ENCODE measurements at places on chromosomes 7 and 10.

GRCh38 chr10:86665218-86665607, 3.1 kb upstream of the LDB3 start:
- DNase-seq = no peak

DNA sequence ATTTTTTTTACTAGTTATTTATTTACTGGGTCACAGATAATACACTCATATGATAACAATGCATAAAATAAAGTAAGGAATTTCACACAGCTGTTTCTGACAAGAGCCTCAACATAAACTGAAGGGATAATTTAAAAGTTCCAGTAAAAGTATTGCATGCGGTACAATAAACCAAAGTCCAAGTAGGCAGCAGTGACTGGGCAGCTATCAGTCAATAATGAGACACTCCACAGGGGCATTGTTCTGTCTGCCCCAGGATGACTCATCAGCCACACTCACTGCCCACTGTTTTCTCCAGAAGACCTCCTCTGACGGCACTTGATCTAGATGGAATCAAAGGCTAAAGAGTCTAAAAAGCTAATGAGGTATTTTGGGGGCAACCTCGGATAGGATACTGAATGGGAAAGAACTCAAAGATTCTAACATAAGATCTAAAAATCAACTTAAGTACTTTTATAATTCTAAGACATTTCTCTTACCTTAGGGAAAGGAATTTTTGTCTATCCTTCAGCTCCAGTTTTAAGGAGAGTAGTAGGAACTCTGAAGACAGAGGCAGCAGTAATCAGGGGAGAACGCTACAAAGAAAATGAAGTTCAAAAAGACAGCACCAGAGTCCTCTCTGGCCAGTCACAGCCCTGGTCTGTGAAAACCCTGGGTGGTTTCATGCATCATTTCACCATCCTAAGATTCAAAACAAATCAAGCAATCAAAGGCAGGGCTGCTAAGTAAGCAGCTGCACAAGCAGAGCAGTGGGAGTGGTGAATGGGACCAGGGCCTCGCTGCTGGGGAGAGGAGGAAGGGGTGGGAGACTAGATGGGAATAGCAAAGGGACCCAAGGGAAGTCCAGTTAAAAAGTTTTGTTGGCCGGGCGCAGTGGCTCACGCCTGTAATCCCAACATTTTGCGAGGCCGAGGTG, 175.1 kb downstream of the AVL9 start:
- DNase-seq = peak; percentile 80

DNA sequence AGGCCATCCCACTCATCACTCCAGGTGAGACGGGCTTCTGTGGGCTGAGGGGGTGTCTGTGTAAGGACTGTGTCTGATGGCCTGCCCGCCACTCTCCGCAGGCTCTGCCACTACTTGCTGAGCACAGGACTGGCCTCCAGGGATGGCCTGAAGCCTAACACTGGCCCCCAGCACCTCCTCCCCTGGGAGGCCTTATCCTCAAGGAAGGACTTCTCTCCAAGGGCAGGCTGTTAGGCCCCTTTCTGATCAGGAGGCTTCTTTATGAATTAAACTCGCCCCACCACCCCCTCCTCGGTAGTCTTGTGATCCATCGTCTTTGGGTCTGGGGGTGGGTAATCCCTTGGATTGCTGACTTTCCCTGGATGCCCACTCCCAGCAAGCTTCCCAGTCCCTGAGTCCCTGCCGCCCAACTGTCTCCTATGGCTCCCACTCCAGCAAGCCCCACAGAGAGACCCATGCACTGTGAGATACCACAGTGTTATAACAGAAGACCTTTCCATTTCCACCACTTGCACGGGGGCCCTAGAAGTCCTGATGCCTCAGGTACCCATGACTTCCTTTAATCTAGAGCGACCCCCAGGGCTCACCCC, 4.7 kb downstream of the FXYD4 start:
- no peak for DNase-seq

DNA sequence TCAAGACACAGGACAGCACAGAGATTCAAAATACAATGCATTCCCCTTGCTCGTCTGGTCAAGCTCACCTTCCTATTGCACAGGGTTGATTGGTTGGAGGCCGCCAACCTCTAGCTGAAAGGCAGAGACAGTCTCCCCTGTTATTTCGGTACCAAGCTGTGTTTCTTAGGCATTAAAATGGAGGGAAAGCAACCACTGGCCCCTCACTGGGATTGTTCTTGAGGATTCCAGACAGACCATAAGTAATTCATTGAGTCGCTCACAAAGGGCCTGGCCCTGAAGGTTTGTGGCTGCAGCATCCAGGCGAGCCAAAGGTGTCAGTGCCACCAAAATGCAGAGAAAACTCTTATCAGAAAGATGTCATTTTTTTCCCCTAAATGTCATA, 81.2 kb downstream of the PARP12 start:
- no peak for DNase-seq

DNA sequence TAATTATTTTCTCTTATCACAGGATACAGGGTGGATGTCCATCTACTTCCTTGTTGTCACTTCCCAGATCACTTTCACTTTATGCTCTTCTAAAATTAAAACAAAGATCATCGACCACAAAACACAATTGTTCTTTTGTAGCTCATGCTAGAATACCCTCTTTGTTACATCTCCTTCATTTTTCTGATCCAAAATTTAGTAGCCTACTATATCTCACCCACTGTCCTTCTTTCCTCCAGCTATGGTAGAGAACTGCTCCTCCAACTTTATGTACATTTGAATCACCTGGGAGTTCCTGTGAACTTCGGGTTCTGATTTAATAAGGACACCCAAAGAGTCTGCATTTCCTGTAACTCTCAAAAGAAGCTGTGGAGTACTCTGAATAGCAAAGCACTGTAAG, 1.2 kb upstream of the AHR start:
- no peak for DNase-seq

GRCh38 chr7:134804351-134804750, 24.9 kb downstream of the CALD1 start:
- DNase-seq = peak; percentile 64

GRCh38 chr10:18980089-18980629, 68.4 kb upstream of the MALRD1 start:
- no peak for DNase-seq

GRCh38 chr10:90947030-90947960, 26.4 kb upstream of the ANKRD1 start:
- DNase-seq = peak; percentile 79

- DNase-seq = no peak
Measured at GRCh38 chr7:129698516-129699418, 87.2 kb downstream of the NRF1 start.
